ENCODE measurements at places on chromosomes 3 and 15. TPM values are rescaled to one million over a fixed set of nuclear protein-coding genes. Genes with fewer than 3 reads are reported as not detected.

GRAMD2A gene
- 0.67 TPM for total RNA-seq

AHSG gene
- total RNA-seq = not detected

GPR27 gene
- 9.7 TPM for total RNA-seq

ERICH6 gene
- not detected for total RNA-seq

SOX14 gene
- total RNA-seq = not detected

DNAH12 gene
- total RNA-seq = 0.30 TPM

APOD gene
- total RNA-seq = 320 TPM

MDFIC2 gene
- total RNA-seq = not detected

CLDN18 gene
- total RNA-seq = not detected

GMPS gene
- 55.9 TPM for total RNA-seq

CASR gene
- total RNA-seq = not detected

DNA sequence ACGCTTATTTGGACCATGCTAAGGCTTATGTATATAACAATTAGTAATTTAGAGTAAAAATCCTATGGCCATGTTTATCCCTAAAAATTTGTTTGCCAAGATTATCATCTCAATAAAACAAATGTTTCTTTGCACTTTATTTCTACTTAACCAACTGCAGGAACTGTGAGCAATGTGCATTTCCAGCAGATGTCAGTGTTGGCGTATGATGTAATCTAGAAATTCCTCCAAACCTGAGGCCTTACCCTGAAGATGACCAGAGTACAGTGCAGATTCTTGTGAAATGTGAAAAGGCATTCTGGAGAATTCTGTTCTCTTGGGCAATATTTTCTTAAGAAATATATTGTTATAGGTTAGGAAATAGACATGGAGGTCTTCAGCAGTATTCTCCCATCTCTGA, 205.9 kb downstream of the MBNL1 start:
- peak; percentile 43 for DNase-seq

DNA sequence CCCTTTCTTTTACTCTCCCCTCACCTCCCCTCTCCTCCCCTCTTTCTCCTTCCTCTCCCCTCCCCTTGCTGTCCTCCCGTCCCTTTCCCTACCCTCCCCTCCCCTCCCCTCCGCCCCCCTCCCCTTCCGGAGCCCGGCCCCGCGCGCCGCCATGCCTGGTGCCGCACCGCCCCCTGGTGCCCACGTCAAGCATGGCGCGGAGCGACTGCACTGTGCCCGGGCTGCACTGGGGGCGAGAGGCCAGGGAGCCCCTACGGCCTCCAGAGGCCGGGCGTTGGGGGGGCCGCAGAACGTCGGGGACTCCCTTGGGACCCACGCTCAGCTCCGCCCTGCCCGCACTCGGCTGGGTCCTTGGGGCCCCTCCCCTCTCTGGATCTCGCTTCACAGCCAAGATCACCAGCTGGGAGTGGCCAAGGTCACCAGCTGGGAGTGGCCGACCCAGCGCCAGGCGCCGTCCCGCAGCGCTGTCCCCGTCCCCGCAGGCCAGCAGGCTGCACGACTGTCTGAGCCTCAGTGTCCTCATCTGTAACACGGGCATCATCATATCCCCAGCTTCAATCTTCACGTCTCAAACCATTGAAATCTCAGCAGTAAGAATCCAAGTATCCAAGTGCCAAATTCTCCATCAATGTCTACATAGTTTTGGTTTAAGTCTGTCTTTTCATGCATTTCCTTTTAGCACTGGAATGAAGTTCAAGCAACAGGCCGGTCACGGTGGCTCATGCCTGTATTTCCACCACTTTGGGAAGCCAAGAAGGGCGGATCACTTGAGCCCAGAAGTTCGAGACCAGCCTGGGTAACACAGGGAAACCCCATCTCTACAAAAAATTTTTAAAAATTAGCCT, 42.5 kb downstream of the TPRA1 start:
- peak; percentile 65 for DNase-seq

DNA sequence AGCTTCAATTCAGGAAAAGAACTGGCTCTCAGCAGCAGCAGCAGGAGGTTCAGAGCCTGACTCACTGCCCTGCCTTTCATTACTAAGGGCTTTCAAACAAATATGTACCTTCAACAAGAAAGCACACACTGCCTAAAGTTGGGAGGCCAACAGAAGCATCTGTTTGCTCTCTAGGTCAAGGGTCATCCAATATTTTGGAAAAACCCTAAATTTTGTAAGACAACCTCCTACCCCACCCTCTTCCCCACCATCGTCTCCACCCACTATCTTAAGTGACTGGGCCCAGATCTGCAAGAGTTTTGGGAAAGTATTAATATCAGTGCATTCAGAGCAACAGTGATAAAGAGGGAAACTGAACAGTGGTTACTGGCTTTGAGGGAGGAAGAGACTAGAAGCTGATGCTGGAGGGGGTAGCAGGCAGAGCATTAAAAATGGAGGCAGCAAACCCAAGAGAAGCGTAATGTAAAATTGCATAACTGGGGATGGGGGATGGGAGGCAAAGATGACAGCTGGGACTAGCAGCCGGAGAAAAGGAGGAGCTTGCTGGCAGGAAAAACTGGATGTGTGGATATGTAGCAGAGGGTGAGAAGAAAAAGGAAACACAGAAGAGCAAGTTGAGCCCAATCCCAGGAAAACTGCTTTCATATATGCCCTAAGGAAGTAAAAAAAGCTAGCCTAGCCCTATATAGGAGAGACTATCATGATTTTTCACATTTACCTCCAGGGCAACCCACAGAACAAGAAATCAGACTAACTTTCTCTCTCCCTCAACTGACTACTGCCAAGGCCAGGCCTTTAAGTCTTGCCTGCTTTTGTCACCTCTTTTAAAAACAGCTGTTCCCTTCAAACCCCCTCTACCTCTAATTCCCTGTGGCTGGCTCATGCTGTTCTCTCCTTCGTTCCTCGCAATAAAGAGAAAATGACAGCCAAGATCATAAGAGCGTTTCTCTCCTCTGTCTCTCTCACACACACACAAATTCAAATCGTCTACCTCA, 31.4 kb downstream of the NPTN start:
- peak; percentile 59 for DNase-seq

DNA sequence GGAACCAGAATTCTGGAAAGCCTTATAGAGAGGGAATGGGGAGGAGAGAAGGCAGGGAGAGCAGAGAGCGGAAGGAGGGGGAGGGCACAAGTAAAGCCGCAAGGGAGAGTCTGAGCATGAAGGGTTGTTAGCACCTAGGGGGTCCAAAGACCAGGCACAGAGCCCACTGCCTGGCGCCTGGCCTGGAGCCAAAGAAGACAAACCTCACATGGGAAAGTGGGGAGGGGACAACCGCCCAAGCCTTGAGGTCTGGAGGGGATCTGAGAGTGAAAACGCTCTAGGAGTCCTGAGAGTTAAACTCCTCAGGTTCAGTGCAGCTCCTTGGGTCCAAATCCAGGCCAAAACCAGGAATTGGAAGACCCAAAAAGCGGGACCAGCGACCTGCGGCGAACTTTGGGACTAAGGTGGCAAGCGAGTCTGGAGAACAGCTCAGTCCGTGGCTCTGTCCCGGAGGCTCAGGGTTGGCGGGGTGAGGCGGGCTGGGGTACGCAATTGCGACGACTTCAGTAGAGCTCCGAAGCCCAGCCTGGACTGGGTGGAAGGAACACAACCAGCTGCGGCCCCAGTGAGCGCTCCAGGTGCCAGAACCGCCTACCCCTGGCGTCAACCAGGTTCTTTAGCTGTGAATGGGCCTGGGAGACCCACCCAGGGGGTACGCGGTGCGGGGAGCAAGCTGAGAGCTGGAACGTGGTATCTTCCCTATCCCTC, 807 bp upstream of the INAFM2 start:
- no peak for DNase-seq

- no peak for DNase-seq
These were observed 258.2 kb downstream of the ADAMTS17 start for GRCh38 chr15:100083572-100083971.

DNA sequence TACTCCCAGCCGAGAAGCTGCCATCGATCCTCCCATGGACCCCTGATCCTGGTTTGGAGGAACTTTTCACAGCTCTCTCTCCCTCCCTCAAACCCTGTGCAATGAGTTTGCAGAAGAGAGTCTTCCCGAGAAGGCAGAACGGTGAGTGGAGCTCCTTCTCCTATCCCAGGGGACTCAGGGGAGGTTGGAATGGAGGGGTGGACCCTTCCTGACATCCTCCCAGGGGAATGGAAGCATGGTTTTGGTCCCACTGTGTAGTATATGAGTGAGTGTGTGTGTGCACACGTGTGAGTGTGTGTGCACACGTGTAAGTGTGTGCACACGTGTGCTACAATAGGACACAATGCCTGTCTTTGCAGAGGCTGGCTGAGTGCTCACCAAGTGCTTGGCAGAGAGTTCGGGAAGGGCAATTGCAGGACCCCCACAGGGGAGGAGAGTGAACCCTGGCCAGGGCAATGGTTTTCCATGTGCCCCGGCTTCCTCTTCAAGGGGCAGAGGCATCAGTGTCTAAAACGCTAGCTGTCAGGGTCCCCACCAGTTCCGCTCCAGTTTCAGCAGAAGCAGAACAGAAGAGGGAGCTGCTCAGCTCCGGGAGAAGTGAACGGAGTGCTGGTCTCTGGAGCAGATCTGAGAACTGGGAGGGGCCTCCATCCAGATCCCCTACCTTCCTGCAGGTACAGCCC, 13.8 kb upstream of the IL16 start:
- DNase-seq = no peak

DNA sequence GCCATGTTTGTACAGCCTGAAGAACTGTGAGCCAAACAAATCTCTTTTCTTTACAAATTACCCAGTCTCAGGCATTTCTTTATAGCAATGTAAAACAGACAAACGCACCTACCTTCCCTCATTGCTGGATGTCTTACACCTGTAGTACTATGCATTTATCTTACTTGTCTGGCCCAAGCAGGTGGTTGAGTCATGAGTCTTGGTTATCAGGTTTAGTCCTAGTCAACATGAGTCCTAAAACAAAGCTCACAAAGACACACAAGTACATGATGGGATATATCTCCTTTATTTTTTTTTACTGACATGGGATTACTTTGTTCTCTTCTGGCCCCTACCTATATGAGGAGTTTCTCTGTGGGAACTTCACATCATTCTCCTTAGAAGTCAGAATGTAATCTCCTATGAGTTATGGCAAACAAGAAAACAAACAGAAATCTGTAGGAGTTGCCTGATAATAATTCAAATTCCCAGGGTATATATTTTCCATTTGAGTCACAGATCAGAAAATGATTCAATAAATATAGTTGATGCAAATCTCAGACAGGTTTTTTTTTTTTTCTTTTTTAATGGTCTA, 33.6 kb upstream of the PLSCR2 start:
- DNase-seq = no peak

DNA sequence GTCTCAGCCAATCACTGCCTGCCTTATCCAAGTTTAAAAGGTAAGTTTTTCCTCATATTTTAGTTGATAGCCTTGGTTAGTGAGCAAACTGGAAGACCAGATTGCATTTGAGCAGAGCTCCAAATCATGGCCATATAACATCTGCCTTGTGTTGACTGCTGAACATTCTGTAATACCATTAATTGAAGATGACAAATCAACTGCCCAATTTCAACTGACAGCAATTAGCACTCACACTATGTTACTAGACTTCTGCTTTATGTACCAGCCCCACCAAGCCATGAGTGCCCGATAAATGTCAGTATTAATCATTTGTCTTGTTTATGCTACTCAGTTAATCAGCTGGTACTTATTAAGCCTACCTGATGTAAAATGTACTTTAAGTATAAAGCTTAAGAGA, 83.1 kb downstream of the CGGBP1 start:
- DNase-seq = no peak

- DNase-seq = no peak
These were observed 53.2 kb upstream of the FNDC3B start for GRCh38 chr3:171986176-171986575.

- DNase-seq = no peak
These were observed 4.0 kb upstream of the U2SURP start for GRCh38 chr3:142997330-142997729.

GRCh38 chr3:29708884-29709283, 428.0 kb downstream of the RBMS3 start:
- no peak for DNase-seq

DNA sequence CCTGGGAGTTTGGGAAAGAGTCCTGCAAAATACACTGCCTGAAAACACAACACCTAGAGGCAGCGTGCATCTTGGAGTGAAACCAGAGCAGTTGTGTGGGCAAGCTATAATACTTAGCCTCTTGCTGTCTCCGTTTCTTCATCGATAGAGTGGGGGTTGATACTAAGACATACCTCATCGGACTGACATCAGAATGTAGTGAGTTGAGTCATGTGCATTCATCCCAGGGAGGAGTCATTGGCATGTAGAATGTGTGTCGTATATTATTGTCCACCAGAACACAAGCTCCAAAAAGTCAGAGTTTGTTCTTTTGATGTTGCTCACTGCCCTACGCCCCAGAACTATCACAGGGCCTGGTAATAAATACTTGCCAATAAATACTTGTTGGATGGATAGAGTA, 4.3 kb downstream of the SNTN start:
- DNase-seq = no peak

GRCh38 chr3:56115199-56115598, 353.1 kb downstream of the ERC2 start:
- DNase-seq = no peak

- peak; percentile 70 for DNase-seq
These were observed 79.1 kb upstream of the MEF2A start for GRCh38 chr15:99486371-99487336.

- DNase-seq = no peak
These were observed 74.7 kb downstream of the DPPA2 start for GRCh38 chr3:109241459-109242186.

DNA sequence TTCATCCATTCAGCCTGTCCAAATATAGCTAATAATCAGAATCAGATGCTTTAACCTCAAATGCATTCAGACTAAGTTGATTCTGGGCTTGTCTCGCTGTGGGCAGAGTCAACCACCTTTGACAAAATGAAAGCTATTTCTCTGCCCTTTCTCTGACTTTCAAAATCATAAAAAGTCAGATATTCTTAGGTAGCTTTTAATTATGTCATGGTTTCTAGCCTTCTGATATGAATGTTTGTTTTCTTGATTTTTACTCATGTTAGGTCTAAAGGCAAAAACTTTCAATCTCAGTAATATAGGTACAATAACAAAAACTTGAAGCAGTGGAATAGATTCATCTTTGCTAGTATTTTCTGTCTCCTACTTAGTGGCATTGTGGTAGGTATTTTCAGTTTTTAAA, 25.3 kb upstream of the C15orf61 start:
- no peak for DNase-seq

DNA sequence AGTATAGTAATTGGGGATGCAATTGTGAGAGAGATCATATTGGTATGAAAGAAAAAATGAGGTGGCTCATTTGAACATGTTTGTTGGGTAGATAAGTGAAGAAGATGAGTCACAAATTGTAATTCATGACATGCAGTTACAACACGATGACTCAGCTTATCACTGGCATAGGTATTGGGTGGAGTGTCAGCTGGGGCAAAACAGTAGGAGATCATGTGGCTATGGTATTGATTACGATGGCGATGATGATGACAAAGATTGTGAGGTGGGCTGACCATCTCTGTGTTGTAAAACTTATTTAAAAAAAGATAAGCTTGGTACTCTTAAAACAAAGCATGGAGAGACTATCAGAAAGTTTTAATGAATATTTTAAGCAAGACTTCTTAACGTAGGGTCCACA, 11.6 kb upstream of the DPH6 start:
- no peak for DNase-seq

GRCh38 chr15:71465131-71465955, 345.0 kb upstream of the NR2E3 start:
- no peak for DNase-seq

GRCh38 chr15:47135267-47135666, 582.0 kb upstream of the SEMA6D start:
- DNase-seq = no peak

GRCh38 chr3:5520237-5520636, 332.7 kb downstream of the EDEM1 start:
- DNase-seq = no peak
